Stimulated activated CD4-positive, alpha-beta T cell treated with anti-CD3 and anti-CD28 coated beads, Interleukin-1b, Interleukin-23, amount 100 ng/mL, for 4 hours (primary cell): ENCODE measurements at places on chromosomes 3 and 15.

GRCh38 chr3:122255757-122256439 lies 69.2 kb upstream of the CSTA start:
- DNase-seq, result no peak

- DNase-seq, result no peak
These were observed 314.1 kb upstream of the TRIM42 start for GRCh38 chr3:140363801-140364200.

DNA sequence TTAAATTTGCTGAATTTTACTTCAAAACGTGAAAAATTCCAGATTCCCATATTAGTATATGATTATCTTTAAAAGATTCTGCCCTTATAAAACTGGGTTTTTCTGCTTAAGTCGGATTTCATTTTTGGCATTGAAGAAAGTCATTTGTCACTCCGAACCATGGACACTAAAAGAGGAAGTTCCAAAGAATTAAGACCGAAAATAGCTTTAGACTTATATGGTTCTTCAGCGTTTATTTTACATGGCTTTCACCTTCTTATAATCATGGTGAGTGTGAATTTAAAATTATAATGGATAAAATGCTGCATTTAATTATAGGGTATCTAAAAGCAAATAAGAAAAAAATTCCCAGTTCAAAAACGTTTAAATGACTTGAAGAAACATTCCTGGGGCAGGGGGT lies 1.0 kb downstream of the C3orf38 start:
- no peak for DNase-seq

DNA sequence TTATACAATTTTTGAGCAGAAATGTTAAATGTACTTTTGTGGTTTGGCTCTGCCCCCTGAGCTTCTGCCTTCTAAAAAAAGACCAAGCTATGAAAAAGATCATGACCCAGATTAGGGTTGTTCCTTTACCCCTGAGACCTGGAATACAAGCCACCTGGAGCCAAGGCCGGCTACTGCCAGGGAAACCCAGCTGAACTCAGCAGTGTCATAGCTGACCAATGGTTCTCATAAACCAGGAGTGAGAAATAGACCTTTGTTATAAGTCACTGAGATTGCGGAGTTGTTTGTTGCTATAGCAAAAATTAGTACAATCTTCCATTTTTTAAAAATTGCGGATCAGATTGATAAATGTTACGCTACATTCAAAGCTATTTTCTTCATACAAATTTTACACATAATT lies 1261.7 kb downstream of the ROBO1 start:
- DNase-seq, result no peak

DNA sequence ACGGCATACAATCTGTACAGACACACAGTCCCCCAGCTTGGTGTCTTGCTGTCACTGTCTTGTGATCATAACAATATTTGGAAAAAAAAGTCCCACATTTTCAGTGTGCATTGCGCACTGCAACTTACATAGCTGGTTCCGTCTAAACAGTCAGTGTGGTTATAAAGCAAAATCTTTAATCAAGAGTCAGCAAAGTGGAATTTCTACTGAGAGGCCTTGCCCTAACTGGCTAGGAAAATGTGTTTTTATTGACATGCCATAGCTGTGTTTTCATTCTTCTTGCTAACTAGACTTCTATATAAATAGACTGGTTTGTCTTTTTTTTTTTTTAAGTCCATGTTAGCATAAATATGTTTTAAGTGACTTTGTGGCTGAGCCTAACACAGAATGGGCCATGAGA lies 174.8 kb downstream of the POLR2M start:
- no peak for DNase-seq

- no peak for DNase-seq
These were observed 13.6 kb downstream of the LRRC3B start for GRCh38 chr3:26636096-26636727.

DNA sequence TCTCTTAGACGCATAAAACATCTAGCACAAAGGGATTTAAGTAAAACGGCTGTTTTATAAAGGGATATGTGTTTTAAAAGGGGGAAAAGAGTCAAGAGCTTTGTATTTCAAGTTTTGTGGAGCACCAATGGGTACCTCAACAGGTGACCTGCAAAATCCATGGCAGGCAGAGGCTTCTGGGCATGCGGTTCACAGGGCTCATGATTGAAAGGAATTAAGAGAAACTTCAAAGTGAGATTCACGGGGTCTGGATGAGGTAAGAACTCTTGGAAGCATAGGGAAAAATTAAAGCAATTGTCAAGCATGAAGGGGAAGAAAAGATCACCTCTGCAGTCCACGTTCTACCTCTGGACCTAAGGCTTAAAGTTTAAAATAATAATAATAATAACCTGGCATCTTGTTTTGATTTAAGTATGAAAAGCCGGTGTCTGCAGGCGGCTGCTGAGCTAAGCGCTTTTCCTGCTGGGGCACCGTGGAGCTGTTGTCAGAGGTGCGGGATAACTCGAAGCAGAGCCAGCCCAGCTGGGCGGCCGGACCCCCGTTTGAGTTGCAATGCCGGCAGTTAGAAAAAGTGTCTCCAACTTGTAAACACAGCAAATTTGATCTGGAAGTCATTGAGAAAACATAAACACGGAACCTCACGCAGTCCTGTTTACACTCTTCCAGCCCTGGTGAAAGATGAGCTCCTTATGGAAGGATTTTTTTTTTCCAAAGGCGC lies 40.5 kb downstream of the HES1 start:
- no peak for DNase-seq

DNA sequence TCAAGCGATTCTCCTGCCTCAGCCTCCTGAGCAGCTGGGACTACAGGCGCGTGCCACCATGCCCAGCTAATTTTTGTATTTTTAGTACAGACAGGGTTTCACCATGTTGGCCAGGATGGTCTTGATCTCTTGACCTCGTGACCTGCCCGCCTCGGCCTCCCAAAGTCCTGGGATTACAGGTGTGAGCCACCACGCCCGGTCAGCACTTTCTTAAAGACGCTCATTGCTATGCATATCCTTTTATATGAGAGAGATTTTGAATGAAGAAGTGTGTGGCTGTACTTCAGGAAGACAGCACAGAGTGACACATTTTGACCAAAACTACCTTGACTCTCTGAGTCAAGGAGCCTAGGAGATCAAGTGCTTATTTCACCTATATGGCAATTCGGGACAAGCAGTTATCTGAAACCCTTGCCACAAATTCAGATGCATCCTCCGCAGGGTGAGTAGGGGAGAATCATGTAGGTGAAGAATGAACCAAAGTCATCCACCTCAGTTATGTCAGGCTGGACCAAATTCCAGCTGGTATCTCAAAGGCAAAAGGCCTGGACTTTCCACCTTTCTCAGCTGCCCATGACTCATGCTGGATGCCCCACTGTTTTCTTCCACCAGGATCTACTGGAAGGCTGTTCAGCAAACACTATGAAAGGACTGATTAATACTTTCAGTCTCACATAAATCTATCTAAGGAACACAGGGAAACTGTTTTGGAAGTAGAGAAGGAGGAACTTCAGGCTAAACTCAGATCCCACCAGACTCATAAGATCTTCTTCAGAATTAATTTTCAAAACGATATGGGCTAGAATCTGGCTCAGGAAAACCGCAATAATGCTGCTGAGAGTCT lies 31.9 kb downstream of the SUSD5 start:
- no peak for DNase-seq

DNA sequence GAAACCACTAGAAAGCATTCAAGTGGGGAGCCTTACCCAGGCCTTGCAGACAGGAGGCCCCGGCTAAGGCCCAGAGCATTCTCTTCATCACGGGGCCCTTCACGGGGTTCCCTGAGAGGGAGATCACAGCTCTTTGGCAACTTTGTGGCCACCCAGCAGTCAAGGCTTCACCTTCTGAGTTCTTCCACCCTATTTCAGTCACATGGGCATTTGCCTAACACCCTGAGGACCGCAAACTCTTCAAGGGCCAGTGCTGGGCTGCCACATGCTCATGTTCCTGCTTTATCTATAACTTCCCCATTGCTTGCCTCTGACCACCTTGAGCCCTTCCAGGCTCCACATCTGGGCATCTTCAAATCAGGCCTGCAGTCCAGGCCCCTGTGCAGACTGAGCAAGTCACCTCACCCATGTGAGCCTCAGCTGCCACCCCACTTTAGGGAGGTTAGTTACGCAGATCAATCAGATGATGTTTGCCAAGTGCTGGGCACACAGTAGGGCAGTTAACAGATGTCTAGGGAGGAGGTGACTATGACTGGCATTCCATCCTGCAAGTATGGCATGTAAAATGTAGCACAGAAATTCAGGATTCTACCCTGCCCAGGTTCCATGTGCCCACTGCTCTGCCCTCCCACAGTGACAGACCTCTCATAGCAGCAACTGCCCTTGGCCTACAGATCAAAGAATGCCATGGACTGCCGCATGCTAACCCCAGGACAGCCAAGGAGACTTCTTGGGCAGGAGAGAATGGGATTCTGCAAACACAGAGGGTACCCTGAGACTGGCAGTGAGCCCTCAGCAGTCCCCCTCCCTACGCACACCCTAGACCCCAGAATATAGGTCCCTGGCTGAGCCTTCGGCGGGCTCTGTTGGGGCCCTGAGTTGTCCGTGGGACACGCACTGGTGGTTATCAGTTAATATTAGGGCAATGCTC lies 37.6 kb upstream of the ZNF710 start:
- no peak for DNase-seq

DNA sequence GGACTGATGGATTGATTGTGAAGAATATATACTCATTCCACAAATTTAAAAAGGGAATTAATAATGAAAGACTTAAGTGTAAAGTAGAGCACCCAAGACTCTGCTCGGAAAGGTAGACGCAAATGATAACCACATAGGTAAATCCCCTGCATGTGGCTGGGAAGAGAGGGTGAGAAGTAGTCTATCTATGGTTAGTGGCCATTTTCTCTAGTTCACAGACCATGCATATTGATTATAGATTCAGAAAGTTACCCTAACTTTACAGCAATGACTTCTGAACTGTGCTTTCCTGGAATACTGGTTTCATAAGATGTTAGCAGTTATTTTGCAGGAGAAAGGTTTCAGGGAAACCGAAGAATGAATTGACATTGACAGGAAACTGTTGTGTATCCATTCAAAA lies 51.7 kb downstream of the CASR start:
- no peak for DNase-seq

- DNase-seq, result no peak
These were observed 4.4 kb downstream of the SH3BP5 start for GRCh38 chr3:15327941-15328340.

- DNase-seq, result no peak
These were observed 89.3 kb upstream of the LIPC start for GRCh38 chr15:58342508-58342907.

GRCh38 chr3:187694801-187695200 lies 7.6 kb downstream of the RTP2 start:
- no peak for DNase-seq

GRCh38 chr3:160755776-160756304 lies at the start of gene PPM1L:
Gene PPM1L, plus strand, starts transcription at chr3:160756231.
- DNase-seq, result peak; percentile 32

- DNase-seq, result no peak
These were observed 583.8 kb upstream of the ZNF717 start for GRCh38 chr3:76369170-76369569.

DNA sequence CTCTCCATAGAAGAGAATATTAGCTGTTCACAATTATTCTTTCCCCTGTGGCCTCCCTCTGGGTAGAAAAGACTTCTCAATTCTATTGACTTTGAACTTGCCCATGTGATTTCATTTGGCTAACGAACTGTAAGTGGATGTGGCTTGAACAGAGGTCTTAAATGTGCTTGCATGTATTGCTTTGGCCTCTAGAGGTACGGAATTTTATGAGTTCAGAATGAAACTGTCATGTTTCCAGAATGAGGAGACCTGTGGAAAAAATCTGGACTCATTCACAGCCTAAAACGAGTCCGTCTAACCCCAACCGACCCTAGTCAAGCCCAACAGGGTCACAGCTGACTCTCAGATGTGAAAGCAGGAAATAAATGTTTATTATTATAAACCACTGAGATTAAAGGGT lies 596.7 kb upstream of the UBE2E2 start:
- DNase-seq, result no peak
